RWPE1 (cell line): ENCODE measurements at places on chromosomes 1 and 21.
A peak's percentile ranks its signal among the peaks of the same experiment; 100 is the strongest.

GRCh38 chr1:211783897-211784296, 46.7 kb downstream of the LPGAT1 start:
- DNase-seq: no peak

DNA sequence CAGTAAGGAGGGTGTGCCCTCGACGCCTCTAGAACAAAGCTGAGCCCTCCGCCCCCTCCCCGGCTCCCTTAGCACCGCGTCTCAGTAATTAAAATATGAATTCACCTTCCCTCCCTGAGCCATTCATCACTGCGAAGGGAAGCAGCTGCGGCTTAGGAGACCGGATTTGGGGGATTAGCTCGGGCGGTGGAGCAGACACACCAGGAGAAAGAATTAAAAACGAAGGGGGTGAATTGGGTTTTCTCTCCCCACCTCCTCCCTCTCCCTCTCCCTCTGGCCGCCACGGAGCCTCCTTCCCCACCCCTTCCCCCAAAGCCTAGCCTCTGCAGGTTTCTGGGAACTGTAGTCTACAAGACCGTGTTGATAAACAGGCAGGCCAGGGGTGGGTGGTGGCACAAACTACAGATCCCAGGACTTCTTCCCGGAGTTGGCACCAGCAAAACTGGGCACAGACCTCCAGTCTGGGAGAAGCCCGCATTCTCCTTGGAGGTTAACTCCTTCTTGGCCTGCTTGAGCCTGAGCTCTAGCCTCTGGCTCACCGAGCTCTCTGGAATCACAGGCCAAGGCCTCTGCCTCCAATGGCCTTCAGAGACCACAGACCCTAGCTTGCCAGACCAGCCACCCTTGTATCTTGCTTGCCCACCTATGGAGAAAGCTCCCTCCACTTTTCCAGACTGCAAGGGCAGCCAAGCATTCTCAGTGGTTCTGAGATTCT, 10.8 kb downstream of the BLACAT1 start:
- DNase-seq: no peak

GRCh38 chr1:103265551-103265950, 157.2 kb upstream of the COL11A1 start:
- no peak for DNase-seq

GRCh38 chr1:51321924-51322280, 8.5 kb downstream of the TTC39A start:
- DNase-seq: no peak

- DNase-seq: no peak
Measured at GRCh38 chr1:8430476-8430875, 112.6 kb downstream of the SLC45A1 start.

DNA sequence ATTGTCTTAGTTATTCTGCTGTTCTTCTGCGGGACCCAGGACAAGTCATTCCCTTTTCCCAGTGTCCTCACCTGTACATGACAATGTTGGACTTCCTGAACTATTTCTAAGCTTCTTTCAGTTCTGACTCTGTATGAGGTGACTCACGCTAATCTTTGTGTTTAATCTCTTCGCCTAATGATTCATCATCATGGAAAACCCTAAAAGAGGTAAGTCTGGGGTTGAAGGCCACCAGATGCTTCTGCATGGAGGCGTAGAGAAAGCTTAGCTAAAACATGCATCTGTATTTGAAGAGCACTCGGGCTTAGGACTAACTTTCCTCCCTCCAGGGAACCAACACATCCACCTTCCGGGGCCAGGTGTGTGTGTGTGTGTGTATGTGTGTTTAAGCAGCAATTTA, 7.4 kb downstream of the SPRR5 start:
- DNase-seq: peak; percentile 89

DNA sequence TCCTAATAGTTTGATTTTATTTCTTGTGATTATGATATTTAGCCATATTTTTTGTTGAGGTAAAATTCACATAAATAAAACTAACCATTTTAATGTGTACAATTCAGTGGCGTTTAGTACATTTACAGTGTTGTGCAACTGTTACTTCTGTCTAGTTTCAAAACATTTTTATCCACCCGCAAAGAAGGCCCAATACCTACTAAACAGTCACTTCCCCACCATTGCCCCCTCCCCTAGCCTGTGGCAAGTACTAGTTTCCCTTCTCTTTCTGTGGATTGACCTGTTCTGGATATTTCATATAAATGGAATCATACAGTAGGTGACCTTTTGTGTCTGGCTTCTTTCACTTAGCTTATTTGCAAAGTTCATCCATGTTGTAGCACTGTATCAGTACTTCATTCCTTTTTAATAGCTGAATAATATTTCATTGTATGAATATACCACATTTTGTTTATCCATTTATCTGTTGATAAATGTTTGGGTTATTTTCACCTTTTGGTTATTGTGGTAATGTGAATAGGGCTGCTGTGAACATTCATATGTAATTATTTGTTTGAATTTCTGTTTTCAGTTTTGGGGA, 4.1 kb downstream of the FLVCR1 start:
- DNase-seq: no peak

- no peak for DNase-seq
Measured at GRCh38 chr1:185262151-185262550, 54.9 kb downstream of the IVNS1ABP start.

- DNase-seq: no peak
Measured at GRCh38 chr1:100927276-100927675, 31.4 kb downstream of the SLC30A7 start.

DNA sequence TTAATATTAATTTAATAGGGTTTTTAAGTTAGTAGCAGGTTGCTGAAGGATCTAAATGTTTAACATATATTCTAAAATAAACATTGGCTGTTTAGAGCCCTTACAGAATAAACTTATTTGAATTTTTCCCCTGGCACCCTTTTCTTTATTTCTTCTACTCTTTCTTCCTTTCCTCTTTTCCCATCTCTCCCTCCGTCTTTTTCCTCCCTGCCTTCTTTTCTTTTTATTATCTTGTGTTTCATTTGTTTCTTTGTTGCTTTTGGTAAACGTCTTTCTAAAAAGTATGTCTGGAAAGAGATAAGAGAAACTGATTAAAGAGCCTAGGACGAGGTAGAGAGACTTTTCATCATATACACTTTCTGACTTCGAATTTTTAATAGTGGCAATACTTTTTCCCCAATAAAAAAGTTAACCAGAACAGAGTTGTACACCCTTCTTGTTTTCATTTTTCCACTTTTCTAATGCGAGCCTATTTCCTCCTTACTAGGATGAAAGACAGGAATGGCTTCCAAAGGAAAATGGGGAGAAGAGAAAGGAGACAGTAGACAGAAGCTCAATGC, 39.5 kb upstream of the ATF3 start:
- no peak for DNase-seq

DNA sequence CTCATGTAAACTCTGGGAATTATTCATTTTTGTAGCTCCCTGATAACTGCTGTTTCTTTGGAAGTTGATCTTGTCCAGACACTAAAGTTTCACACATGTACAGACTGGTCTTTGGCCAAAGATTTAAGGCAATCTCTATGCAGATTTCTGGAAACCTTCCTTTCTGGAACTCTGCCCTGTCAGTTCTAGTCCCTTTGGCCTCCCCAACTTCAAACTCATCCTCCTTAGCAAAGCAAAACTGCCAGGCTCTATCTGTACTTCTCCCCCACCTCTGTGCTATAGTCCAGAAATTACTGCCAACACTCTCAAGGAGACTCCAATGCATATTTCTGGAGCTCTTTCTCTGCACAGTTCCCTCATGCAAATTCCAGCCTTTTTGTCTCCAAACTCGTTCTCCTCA, 36.5 kb downstream of the C1orf198 start:
- no peak for DNase-seq

- no peak for DNase-seq
Measured at GRCh38 chr1:45026446-45026845, 14.4 kb downstream of the UROD start.

GRCh38 chr1:184300446-184300845, 86.4 kb upstream of the C1orf21 start:
- no peak for DNase-seq

DNA sequence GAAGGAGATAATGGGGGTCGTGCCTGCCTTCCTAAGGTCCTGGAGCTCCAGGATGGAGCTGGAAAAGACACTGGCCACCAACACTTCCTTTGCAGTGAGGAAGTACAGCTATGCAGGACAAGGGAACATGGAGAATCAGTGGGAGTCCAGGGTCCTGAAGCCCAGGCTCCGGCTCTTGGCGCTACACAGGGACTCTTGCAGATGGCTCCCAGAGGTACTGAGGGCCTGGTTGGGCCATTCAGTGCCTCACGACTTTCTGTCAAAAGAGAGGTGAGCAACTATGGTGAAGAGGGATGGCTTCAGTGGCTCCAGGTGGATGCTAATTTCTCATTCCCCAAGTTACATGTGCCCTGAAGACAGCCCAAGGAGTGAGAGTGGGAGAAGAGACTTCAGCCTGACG, 1.8 kb upstream of the ETNK2 start:
- no peak for DNase-seq

DNA sequence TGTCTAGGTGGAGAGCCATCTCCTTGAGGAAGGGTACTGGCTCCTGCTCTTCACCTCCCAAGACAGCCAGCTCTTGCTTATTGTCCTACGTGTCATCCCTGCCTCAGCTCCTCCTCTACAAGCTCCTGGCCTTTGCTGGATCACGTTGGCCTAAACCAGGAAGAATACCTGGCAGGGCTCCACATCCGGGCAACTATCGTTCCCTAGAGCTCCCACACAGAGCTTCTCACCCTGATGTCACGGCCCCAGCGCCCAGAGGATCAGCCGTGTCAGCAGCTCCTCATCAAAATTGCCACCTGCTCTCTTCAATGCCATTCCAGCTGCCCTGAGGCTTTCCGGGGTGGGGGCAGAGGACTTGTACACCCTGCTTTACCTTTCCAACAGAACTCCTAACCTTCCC, 1.9 kb upstream of the TPM3 start:
- DNase-seq: no peak

GRCh38 chr1:237638555-237638954, 252.2 kb downstream of the ZP4 start:
- no peak for DNase-seq

- DNase-seq: no peak
Measured at GRCh38 chr1:23559985-23560741, 862 bp upstream of the ID3 start.

DNA sequence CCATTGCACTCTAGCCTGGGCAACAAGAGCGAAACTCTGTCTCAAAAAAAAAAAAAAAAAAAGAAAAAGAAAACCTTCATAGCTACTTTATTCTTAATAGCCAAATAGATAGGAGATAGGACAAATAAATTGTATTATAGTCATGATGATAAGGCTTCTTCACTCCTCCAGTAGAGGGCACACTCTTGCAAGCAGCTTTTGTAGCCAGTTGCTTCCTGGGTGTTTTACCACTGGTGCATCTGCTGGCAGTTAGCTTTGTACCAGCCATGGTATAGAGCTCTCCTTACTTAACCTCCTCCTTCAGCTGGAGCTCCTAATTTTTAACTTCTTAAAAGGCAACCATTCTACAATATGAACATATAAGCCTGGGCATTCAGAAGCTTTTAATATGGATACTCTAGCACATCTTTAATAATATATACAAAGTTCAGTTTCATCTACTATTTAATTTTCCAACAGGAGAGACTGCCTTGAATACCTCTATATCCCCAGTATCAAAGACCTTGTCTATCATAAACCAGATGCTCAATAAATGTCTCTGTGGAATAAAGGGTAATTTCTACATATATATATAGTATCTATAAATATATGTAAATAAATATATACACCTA, 35.8 kb downstream of the EVI5 start:
- DNase-seq: peak; percentile 38
